ENCODE measurements at places on chromosomes 1 and 21. TPM values are rescaled to one million over a fixed set of nuclear protein-coding genes. Genes with fewer than 3 reads are reported as not detected.

THEMIS2 gene
- 9.8 TPM for total RNA-seq

NBPF11 gene
- 4.8 TPM for total RNA-seq

WNT4 gene
- total RNA-seq, result 1.4 TPM

BECN2 gene
- not detected for total RNA-seq

OR2M3 gene
- not detected for total RNA-seq

ZYG11A gene
- total RNA-seq, result 1.4 TPM

MRPL24 gene
- 29.1 TPM for total RNA-seq

FAM163A gene
- total RNA-seq, result not detected

KRTAP7-1 gene
- not detected for total RNA-seq

C1orf74 gene
- total RNA-seq, result 3.0 TPM

VWA1 gene
- 5.0 TPM for total RNA-seq

PLA2G2C gene
- total RNA-seq, result not detected

CLCC1 gene
- 30.3 TPM for total RNA-seq

CNR2 gene
- not detected for total RNA-seq

SHISA4 gene
- total RNA-seq, result 20.3 TPM

ZMYND12 gene
- total RNA-seq, result not detected

RGS13 gene
- total RNA-seq, result not detected

NFASC gene
- total RNA-seq, result under 0.01 TPM

SPRR4 gene
- not detected for total RNA-seq

RGS8 gene
- not detected for total RNA-seq

NTMT2 gene
- not detected for total RNA-seq

PROX1 gene
- total RNA-seq, result 13.8 TPM

KCNA3 gene
- not detected for total RNA-seq

CR1L gene
- not detected for total RNA-seq

CEP350 gene
- 42.5 TPM for total RNA-seq

EBNA1BP2 gene
- total RNA-seq, result 146 TPM

LCE2B gene
- not detected for total RNA-seq

OR2L3 gene
- not detected for total RNA-seq

BATF3 gene
- 1.2 TPM for total RNA-seq

E2F2 gene
- total RNA-seq, result 2.6 TPM

EFNA3 gene
- 3.6 TPM for total RNA-seq

PCBP3 gene
- not detected for total RNA-seq

TMEM125 gene
- total RNA-seq, result not detected

NKAIN1 gene
- 0.10 TPM for total RNA-seq

SPRR2G gene
- not detected for total RNA-seq

TFAP2E gene
- total RNA-seq, result 0.19 TPM

NPL gene
- 1.3 TPM for total RNA-seq

HFM1 gene
- total RNA-seq, result 0.86 TPM

MATN1 gene
- under 0.01 TPM for total RNA-seq

TTC24 gene
- total RNA-seq, result not detected

KIF17 gene
- 11.8 TPM for total RNA-seq

F3 gene
- 0.65 TPM for total RNA-seq

SLFNL1 gene
- 0.57 TPM for total RNA-seq

C1QTNF12 gene
- 0.33 TPM for total RNA-seq

FNBP1L gene
- 82.3 TPM for total RNA-seq

TCP10L gene
- total RNA-seq, result not detected

DENND2D gene
- 0.76 TPM for total RNA-seq

KRTAP19-1 gene
- not detected for total RNA-seq

LCE2C gene
- not detected for total RNA-seq

OR10J5 gene
- total RNA-seq, result not detected

EPHA10 gene
- total RNA-seq, result not detected

ZNF648 gene
- total RNA-seq, result not detected

PYHIN1 gene
- not detected for total RNA-seq

PLCH2 gene
- total RNA-seq, result under 0.01 TPM
